ENCODE measurements at places on chromosomes 2 and 18.

- no peak for DNase-seq
Observed at GRCh38 chr2:128490321-128490720, 171.7 kb upstream of the HS6ST1 start.

- no peak for DNase-seq
Observed at GRCh38 chr2:146523196-146523595, 1321.6 kb upstream of the ACVR2A start.

- no peak for DNase-seq
Observed at GRCh38 chr2:128368437-128369107, 49.9 kb upstream of the HS6ST1 start.

GRCh38 chr2:169116327-169116726 is 47.0 kb downstream of the DHRS9 start:
- no peak for DNase-seq

- no peak for DNase-seq
Observed at GRCh38 chr2:67448648-67449047, 51.5 kb downstream of the ETAA1 start.

GRCh38 chr18:79784071-79784913 is 13.4 kb upstream of the KCNG2 start:
- no peak for DNase-seq

GRCh38 chr18:42756214-42756613 is 359.3 kb downstream of the RIT2 start:
- DNase-seq: no peak

DNA sequence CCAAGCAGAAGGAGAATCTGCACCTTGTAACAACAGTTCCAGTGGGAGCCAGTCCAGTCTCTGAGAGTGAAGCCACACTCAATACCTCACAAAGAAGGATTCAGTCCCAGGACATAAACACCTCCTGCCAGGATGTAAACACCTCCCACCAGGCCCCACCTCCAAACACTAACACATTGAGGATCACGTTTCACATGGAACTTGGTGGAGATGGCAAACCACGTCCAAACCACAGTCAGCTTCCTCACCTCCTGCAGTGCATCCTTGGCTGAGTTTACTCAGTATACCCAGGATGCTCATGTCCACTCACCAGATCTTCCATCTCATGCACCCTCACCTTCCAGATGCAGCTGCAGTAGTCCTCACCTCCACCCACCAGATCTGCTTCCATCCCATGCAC is 37.8 kb upstream of the TMEM18 start:
- DNase-seq: no peak

- no peak for DNase-seq
Observed at GRCh38 chr18:13539050-13539449, 187.3 kb downstream of the FAM210A start.

DNA sequence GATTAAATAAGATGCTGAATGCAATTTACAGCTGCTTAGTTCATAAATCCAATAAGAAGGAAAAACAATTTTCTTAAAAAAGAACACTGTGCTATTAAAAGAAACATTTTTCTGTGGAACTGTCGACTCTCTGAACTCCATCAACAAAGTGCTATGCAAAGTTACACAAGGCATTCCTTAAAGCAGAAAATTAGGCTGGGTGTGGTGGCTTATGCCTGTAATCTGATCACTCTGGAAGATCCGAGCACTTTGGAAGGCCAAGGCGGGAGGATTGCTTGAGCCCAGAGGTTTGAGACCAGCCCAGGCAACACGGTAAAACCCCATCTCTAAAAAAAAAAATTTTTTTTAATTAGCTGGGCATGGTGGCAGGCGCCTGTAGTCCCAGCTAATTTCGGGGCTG is 13.0 kb downstream of the MCM6 start:
- no peak for DNase-seq

GRCh38 chr2:108010912-108011591 is 24.7 kb downstream of the SLC5A7 start:
- no peak for DNase-seq

- DNase-seq: no peak
Observed at GRCh38 chr2:41267929-41268659, 779.7 kb upstream of the PKDCC start.

- DNase-seq: no peak
Observed at GRCh38 chr2:168439536-168439935, 16.5 kb upstream of the CERS6 start.

- no peak for DNase-seq
Observed at GRCh38 chr2:86037795-86038192, 67.9 kb downstream of the POLR1A start.

- DNase-seq: no peak
Observed at GRCh38 chr2:74290066-74290465, 53.1 kb downstream of the SLC4A5 start.

- DNase-seq: no peak
Observed at GRCh38 chr18:76149284-76149683, 345.8 kb downstream of the ZNF516 start.

DNA sequence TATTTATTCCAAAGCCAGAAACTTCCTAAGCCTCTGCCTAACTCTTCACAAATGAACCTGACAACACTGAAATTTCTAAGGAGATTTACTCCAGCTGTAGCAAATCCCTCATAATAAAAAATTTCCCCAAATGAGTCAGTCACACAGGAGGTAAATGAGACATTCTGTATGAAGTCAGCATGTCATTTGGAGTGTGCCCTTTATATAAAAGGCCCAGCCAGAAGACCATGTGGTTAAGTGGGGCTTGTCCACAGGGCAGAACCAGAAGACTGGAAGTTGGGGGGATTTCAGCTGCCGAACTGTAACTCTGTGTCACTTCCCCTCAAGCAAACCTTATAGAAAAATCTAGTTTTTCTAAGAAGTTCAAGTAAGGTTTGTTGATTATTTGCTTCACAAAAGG is 30.2 kb downstream of the NRP2 start:
- DNase-seq: peak; percentile 74

DNA sequence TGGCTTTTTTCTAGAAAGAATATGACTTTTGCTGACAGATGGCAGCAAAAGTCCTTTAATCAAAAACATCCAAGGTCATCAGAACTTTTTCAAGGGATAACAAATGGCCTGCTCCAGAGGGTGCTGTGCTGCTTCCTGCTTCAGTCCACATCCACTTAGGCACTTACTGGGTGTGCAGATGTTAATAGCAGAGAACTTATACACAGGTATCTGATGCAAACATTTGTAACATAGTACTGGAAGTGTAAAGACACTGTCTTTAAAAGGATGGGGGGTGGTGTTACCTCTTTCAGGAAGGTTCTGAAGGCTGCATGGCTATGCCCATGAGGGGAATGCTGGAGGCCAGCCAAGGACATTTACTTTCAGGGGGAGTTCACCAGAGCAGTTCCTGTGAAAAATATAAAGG is 5.5 kb downstream of the HOXD8 start:
- DNase-seq: no peak

- no peak for DNase-seq
Observed at GRCh38 chr2:217639481-217639880, 363.3 kb downstream of the TNS1 start.

DNA sequence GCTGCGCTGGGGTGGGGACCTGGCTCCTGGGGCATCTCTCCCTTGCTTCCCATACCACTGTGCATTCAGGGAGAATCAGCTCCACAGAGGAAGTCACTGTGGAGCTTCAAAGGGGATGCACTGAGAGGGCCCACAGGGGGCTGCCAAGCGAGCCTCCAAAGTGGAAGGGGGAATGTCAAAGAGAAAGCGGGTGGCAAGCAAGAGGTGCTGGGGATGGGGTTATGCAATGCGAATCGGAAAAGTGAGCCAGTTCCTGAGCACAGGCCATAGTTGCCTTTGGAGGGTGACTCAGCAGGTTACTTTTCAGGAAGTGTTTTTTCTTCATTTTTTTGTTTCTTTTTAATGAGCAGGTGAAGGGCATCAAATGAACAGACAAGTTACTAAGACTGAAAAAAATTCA is 17.6 kb downstream of the PMAIP1 start:
- no peak for DNase-seq

GRCh38 chr2:202681688-202682205 is 47.0 kb downstream of the FAM117B start:
- no peak for DNase-seq

DNA sequence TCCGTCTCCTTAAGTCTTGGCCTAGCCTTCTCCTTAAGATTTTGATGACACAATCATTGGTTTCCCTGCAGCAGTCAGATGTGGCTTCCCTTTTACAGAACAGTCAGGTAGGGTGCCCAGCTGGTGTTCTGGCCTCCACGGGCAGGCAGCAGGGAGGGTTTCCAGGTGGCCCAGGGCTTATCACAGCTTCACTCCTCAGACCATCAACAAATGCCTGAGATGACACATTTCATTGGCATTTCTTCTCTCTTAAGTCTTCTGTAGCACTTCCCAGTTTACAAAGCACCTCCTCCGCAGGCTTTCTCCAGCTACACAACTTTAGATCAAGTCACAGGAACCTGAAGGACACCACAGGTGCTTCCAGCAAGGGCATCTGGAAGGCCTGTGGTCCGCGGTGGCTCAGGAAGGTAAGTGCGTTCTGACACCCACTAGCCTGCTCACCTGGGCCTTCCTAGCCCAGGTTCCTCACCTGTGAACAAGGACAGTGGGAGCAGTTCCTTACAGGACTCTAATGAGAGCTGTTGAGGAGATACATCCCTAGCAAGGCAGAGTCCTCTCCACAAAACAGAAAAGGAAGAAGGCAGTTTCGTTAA is 37.6 kb downstream of the PTPN18 start:
- no peak for DNase-seq

- no peak for DNase-seq
Observed at GRCh38 chr2:9391961-9392720, 31.2 kb downstream of the ITGB1BP1 start.

DNA sequence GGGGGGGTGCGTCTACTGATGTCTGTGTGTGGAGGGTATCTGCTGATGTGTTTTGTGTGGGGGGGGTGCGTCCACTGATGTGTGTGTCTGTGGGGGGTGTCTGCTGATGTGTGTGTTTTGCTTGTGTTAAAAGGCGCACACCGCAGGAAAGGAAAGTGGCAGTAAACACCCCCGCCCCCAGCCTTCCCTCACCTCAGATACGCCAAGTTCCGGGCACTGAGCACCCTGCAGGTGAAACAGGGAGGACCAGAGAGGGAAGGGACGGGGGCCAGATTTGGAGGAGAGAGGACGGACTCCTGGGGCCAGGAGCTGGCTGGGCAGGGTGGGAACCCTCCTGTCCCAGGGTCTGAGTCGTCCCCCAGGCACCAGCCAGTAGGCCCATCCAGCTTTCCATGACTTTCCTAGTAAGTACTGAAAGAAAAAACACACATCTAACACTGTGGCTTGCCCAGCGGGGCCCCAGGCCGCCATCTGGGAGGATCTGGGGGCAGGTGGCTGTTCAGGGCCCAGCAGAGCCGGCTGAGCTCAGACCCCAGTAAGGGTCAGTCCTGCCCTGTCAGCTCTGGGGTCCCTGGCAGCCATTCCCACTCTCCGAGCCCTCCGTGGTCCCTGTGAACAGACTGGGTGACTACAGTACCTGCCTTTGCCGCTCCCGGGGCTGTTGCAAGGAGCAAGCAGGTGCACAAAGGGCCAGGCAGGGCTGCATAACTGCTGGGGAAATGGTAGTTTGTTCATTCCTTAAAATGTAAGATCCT is 126.9 kb downstream of the NFATC1 start:
- no peak for DNase-seq

DNA sequence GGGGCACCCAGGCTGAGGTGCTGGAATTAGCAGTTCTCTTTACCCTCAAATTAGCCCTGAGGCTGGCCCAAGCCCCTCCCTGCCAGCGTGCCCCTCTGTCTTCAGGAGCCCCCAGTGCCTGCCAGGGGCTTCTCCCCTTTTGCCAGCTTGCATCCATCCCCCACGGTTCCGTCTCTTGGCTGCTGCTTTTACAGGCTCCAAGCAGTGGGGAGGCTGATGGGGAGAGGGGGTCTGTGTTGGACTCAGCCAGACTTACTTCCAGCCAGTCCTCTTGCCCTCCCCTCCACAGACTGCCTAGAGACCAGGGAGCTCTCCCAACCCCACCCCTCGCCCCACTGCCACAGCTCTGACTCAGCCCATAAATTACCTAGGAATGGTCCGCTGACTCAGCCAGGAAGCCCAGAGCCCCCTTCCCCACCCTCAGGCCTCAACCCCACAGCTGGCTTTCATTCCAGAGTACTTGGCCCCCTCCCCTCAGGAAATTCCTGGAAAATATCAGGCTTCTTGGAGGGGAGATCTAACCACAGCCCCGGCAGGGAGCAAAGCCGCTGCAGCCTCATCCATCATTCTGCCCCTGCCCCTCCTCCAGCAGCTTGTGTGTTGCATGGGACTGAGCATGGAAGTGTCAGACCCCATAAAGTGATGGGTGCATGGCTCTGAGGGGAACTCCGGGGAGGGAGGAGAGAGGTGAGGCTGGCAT is 184.6 kb downstream of the ZFP36L2 start:
- DNase-seq: peak; percentile 89

DNA sequence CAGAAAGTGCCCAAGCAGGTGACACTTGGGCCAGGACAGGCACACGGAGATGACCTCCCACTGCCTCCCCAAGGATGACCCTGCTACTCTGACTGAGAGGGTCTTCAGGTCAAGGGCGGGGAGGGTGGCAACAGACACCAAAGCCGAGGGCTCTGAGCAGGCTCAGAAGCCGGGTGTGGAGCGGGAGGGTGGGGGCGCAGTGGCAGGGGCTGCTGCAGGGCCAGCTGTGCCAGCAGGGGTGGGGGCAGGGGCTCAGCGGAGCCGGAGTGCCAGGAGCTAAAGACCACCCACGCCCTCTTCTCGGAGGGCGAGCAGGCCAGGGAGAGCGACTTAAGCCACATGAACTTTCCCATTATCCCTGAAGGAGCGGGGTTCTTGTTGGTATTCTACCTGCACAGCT is 93.3 kb upstream of the MBOAT2 start:
- no peak for DNase-seq

Measured in kidney epithelial cell (primary cell).